ENCODE measurements at places on chromosomes 13 and 19.

GRCh38 chr19:7560255-7560654 is 24.7 kb downstream of the PNPLA6 start:
- no peak for DNase-seq

- no peak for DNase-seq
Observed at GRCh38 chr19:8001995-8002849, 3.2 kb downstream of the ELAVL1 start.

DNA sequence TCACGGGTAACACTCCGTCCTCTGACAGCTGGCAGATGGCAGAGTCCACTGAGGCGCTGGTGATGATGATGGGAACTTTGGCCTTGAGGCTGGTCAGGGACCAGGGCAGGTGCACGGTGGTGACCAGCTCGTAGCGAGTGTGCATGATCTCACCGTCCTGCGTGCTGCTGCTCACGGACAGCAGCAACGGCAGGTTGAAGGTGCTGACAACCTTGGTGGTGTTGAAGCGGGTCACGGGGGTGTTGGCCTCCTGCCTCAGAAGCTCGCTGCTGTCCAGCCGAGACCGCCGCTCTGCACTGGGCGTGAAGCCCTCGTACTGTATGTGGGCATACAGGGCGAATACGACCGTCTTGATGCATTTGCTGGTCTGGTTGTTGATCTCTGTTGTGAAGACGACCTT is 11.6 kb downstream of the ARRDC5 start:
- no peak for DNase-seq

- DNase-seq, result no peak
Observed at GRCh38 chr13:49629196-49629938, 1.1 kb downstream of the ARL11 start.

DNA sequence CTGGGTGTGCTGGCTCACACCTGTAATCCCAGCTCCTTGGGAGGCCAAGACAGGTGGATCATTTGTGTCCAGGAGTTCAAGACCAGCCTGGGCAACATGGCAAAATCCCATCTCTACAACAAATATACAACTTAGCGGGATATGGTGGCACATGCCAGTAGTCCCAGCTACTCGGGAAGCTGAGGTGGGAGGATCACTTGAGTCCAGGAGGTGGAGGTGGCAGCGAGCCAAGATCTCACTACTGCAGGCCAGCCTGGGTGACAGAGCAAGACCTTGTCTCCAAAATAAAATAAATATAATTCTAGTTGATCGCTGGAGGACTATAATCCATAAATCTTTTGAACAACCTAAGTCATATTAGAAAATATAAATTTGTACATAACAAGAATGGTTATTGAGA is 1061.5 kb upstream of the PCDH9 start:
- no peak for DNase-seq

DNA sequence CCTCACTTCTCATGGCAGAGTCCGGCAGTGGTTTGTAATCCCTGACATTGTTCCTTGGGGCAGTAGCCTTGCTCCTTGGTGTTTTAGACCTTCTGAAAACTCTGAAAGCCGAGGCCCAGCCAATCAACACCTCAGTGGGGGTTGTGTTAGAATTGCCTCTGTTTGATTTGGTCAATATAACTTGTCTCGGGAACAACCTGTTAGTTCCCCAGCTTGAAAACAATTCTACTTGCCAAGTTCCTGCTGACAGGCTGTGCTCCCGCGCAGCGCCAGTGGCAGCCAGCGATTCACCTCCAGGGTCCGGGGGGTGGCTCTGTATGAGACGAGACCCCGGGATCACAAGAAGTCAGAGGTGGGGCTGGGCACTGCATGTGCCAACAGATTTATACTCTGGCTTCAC is 81.4 kb upstream of the MEDAG start:
- no peak for DNase-seq

DNA sequence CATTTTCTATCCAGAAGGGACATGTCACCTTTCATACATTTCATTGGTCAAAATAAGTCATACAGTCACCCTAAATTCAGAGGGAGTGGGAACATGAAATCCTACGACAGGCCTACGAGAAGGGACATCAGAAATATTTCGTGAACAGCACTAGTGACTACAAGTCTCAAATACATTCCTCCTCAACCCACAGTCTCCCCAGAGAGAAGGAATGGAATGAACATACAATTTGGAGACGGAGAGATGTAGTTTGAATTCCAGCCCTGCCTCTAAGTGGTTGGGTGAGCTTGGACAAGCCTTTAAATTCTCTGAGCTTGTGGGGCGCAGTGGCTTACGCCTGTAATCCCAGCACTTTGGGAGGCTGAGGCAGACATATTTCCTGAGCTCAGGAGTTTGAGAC is 9.9 kb downstream of the SERTM1 start:
- DNase-seq, result no peak

GRCh38 chr19:33826521-33826920 is 29.9 kb downstream of the KCTD15 start:
- no peak for DNase-seq

- DNase-seq, result no peak
Observed at GRCh38 chr19:29628661-29629385, 22.7 kb downstream of the POP4 start.

DNA sequence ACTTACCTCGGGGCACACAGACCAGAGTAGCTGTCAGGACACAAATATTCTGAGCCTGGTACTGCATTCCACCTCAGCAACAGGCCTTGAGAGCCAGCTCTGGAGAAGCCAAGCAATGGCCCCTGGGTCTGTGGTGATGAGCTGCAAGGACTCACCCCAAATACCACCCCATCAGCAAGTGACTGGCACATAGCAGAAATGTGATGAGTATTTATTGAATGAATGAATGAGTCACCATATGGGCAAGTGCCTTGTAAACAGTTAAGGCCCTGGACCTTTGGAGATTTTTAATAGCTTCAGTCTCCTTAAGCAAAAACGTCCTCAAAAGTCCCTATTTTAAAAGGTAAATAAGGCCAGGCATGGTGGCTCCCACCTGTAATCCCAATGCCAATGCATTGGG is 18.2 kb downstream of the GSX1 start:
- DNase-seq, result no peak

DNA sequence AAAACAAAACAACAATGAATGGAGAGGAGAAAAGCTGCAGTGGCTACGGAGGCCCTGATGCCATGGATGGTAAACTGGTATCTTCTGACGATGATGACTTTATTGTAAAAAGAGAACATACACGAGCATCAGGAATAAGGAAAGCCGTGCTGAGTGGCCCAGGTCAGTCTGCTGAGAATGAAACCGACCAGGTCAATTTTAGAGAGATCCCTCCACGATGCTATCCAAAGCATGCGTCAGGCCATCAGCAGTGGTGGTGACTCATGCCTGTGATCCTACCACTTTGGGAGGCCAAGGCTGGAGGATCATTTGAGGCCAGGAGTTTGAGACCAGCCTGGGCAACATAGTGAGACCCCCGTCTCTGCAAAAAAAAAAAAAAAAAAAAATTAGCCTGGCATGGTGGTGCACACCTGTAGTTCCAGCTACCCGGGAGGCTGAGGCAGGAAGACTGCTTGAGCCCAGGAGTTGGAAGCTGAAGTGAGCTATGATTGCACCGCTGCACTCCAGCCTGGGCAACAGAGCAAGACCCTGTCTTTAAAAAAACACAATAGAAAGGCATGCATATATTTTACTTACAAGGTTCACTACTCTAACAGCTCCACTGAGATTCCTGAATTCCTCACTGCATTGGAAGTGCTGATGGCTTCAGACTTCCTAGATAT is 62.3 kb downstream of the GADD45B start:
- DNase-seq, result no peak

- no peak for DNase-seq
Observed at GRCh38 chr13:73602295-73602694, 531.9 kb downstream of the KLF12 start.

- DNase-seq, result no peak
Observed at GRCh38 chr19:38375748-38376147, 1.4 kb downstream of the PSMD8 start.

DNA sequence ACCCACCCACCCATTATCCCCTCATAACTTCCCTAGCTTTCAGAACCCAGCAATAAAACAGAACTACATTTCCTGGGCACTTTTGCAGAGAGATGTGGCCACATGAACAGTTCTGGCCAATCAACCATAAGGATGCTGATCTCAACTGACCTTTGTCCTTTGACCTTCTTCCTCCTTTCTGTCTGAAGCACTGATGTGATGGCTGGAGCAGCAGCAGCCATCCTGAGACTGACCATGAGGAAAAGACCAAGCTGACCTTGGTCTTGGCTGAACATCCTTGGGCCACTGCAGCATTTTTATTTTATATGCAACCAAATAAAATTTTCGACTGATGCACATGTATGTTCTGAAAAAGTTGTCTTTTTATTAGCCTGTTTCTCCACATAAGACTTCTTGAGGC is 33.1 kb upstream of the CACNA1A start:
- DNase-seq, result no peak

- DNase-seq, result no peak
Observed at GRCh38 chr19:34503531-34504272, 22.1 kb downstream of the WTIP start.

DNA sequence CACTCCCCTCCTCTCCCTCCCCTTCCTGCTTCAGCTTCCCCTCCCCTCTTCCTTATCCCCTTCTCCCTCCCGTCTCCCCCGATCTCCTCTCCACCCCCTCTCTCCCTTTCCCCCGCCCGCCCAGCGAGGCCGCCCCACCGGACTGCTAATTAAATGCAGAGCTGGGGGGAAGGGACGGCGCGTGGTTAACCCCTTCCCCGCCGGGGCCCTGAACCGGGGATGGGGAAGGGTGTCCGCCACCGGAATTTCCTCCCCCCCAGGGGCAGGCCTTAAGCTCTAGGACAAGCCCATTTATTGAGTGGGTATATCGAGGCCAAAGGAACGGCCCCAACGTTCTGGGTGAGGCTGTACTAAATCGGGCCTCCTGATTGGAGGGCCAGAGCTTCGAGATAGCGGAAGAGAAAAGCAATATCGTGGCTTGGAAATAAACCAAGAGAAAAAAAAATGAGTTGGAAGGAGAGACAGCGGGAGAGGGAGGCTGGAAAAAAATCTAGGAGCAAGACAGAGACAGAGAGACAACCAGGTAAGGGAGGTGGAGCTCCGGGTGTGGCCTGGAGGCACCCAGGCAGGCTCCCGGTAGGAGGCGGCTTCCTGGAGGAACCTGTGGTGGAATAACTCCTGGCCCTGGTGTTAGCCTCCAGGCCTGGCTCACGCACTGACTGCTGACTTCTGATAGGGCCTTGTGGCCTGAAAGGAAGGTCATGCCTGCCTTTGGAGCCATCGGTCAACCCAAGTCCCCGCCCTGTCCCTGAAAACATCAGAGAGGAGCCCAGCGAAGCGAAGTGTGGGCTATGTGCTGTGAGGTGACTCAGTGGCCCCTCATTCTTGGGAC is 11.6 kb upstream of the JUND start:
- no peak for DNase-seq

GRCh38 chr19:48961051-48961649 is 4.0 kb upstream of the FTL start:
- no peak for DNase-seq

DNA sequence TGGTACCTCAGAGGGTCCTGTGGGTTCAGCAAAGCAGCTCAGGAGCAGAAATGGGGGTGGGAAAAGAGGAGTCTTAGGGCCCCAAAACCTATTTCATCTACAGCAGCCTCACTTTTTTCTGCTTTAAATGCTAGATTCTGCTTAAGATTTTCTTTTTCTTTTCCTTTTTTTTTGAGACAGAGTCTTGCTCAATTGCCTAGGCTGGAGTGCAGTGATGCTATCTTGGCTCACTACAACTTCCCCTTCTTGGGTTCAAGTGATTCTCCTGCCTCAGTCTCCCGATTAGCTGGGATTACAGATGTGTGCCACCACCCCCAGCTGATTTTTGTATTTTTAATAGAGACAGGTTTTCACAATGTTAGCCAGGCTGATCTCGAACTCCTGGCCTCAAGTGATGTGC is 30.7 kb upstream of the WDFY2 start:
- DNase-seq, result no peak

GRCh38 chr13:33931397-33932311 is 113.7 kb downstream of the RFC3 start:
- no peak for DNase-seq

DNA sequence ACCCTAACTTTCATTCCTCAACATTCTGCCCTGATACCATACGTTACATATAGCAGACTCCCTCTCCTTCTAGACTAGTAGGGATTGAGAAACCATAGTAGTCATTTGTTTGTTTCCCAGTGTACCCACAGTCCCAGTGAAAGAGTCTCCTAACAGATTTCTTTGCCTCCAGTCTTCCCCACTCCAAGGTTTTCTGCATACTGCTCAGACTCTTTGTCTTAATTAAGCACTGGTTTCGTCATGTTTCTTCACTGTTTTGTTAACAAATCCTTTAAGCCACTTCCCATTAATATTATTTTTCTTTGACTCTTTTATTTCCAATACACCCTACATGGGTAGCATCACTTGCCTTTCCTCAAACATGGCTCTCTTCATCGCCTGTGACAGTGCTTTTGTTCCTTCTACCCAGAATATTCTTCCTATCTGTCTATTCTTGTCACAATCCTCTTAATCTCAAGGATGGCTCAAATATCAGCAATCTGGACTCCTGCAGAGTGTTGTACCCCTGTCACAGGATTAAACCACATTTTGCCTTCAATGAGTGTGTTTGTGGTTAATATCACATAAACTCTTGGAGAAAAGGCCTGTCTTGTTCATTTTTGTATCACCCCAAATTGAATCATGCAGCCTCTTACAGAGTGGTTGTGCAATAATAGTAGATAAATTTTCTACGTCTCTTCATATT is 92.7 kb upstream of the KLF12 start:
- no peak for DNase-seq

GRCh38 chr13:99329477-99329876 is 22.3 kb upstream of the GPR183 start:
- DNase-seq, result no peak

GRCh38 chr13:50724913-50725312 is 118.6 kb downstream of the DLEU7 start:
- DNase-seq, result no peak

DNA sequence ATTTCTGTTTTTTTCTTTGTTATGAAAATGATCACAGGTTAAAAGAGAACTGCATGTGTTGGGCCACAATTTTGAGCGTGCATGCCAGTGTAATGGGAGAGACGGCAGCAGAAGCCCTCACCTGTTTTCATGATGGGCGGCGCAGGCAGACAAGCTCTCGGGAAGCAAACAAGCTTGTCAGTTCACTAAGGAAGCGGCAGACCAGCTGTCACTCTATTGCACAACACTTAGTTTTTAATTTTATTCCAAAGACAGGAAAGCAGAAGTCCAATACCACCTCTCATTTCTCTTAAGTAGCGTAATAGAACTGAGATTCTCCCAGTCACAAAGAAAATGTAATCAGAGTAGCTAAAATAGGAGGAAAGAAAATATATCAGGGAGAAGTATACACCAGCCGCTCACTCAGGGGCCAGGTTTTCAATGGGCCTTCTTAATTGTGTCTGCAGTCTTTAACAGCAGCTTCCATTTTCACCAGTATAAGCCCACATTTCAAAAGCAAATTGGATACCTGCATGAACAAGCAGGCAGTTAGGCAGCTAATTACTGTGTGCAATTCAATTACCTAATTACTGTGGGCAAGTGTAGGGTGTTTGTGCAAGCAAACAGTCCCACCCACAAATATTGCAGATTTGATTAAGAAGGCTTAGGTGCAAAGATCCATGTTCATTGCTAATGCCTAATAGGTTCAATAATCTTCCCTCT is 711.4 kb downstream of the DIAPH3 start:
- DNase-seq, result no peak
